NCI-H446 treated with DMSO at 0.1 percent for 48 hours (cell line): ENCODE measurements at places on chromosomes 5 and 9.

DNA sequence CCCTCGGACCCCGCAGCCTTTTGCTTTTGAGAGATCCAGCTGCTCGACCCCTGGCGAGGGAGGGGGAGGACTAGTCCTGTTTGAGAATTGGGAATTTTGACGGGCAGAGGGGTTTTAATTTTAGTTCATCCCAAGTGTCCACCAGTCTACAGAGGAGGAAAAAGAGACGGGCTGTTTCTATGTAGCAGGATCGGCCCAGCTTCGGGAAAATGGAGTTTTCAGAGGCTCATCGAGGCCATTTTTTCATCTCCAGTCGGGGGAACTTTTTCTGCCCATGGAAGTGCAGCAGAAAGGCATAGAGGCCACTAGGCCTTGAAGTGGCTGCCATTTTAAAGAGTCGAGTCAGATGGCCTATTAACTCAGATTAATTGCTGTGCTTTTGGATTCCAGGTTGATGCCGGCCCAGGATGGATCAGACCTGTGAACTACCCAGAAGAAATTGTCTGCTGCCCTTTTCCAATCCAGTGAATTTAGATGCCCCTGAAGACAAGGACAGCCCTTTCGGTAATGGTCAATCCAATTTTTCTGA lies 1.2 kb downstream of the NSD1 start:
- DNase-seq, result no peak

- no peak for DNase-seq
Measured at GRCh38 chr5:9545992-9546851, at the start of gene SEMA5A. TSS of gene SEMA5A (minus strand) at chr5:9546075. CDS start at chr5:9379946, 166,129 bp downstream.

- no peak for DNase-seq
Measured at GRCh38 chr5:173903396-173904140, 15.4 kb downstream of the CPEB4 start.

GRCh38 chr5:171667341-171668096 lies 118.1 kb upstream of the SMIM23 start:
- DNase-seq, result no peak

DNA sequence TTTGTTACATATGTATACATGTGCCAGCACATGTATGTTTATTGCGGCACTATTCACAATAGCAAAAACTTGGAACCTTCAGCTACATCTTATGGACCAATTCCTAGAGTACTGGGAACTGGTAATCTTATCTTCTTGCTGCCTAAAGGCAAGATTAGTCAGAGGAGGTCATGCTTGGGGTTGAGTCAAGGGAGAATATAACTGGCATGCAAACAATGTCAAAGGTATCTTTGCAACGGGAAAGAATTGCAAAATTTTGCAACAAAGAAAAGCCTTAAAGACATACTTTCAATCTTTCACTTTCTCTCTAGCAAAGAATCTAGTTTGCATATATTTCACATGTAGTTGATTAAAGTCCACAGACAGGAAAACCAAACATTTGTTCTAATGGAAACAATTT lies 145.2 kb downstream of the EDIL3 start:
- DNase-seq, result no peak

DNA sequence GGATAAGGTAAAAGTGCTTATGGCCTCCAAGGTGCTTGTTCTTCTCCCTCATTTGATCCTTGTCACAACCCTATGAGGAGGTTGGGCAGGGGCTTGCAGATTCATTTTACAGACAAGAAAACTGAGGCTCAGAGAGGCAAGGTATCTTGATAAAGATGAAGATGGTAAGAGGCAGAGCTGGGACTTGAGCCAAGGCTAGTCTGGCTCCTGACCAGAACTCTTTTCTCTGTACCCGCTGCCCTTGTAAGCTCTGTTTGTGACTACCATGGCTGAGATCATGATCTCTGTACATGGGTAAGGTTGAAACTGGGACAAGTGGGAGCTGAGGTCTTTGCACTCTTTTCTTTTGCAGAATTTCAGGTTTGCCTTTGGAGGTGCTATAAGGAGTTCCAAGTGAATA lies 33.6 kb downstream of the SEC61B start:
- DNase-seq, result no peak

GRCh38 chr5:131524431-131524830 lies 110.6 kb downstream of the RAPGEF6 start:
- DNase-seq, result no peak

GRCh38 chr9:91515074-91515687 lies 91.5 kb upstream of the NFIL3 start:
- no peak for DNase-seq

DNA sequence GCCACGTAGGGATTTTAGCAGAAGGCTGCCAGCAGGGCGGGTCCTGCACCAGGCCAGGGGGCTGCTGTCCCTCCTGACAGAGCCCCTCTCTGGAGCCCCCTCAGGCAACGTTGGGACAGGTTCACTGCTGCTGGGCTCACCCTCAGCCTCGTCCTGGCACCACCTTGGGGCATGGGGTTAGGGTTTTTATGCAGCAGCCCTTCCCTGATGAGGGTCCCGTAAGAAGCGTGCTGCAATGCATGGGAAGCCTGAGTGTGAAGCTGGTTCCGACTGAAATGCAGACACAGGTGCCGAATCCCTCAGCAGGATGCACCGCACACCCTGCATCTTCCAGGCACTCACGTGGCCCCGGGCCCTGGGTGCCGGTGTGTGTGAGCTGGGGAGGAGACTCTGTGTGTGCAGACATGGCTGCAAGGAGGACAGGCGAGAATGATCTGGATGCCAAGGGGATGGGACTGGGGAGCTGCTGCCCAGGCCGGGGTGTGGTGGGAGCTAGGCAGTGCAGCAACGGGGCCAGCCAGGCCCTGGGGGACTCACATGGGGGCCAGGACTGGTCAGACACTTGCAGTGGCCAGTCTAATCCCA lies 27.1 kb downstream of the ZDHHC11B start:
- no peak for DNase-seq

DNA sequence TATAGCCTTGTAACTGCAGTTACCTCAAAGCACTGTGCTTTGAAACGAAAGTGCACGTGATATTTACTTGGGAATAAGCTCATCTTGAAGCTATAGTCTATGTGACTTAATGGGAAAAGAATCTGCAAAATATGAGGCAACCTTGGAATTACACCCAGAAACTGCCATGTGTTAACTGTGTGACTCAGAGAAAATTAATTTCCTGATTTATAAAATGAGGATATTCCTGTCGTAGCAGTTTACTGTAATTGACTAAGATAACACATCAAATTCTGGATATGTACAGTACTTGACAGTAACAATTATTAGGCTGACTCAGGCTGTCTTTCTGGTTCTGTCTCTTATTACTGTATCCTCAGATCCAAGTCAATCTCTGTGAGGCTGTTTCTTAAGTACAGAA lies 1079.9 kb upstream of the ACO1 start:
- peak; percentile 67 for DNase-seq

GRCh38 chr5:95895771-95896170 lies 65.9 kb downstream of the ELL2 start:
- no peak for DNase-seq

GRCh38 chr5:96876292-96876850 lies at the start of gene ERAP2:
TSS of gene ERAP2 (plus strand) at chr5:96876500. CDS start at chr5:96879686, 3,186 bp downstream.
- no peak for DNase-seq

- DNase-seq, result no peak
Measured at GRCh38 chr9:4905135-4905490, 80.0 kb upstream of the JAK2 start.

DNA sequence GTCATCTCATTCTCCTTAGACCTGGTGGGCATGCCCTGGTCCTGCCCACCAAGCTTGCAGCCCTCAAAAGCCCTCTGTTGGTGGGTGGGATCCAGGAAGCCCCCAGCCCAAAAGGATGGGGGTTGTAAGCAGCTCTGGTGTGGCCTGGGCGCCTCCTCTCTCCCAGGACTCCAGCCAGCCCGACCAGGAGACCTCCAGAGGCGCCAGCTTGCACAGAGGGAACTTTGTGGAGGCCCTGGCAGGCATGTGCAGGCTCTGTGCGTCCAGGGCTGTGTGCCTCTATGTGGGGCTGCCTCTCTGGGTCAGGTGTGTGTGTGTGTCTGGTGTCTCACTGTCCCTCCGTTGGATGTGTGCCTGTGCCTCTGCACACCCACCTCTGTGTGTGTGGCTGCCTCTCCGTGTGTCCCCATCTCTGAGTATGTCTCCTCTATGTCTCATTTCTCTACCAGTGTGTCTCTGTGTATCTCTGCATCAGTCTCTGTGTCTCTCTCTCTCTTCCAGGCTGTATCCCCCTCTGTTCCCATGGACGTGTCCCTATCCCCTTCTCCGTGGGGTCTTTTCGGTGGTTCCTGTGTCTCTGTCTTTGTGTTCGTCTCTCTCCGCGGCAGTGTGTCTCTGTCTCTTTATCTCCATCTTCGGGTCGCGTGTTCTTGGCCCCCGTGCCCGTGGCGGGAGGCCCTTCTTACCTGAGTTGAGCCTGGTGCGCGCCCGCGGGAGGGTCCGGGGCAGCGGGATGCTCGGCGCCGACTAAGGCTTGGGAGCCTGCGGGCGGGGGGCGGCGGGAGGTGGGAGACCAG lies 501 bp downstream of the ENHO start:
- no peak for DNase-seq

DNA sequence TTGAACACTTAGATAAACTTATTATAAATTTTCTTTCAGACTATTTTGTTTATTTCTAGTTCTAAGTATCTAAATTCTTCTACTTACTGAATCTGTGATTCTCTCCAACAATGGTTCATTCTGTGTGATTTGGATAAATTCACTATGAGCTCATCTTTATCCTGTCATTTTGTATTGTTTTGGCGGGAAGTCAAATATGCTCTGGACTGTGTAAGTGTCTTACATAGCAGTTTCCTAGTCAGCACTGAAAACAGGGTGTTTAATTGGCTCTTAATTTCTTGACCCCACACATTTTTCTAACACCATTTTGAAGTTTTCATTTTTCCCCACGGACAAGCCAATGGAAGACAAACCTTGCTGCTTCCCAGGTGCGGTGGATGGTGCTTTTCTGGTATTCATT lies 207.0 kb upstream of the ACO1 start:
- peak; percentile 47 for DNase-seq

- DNase-seq, result no peak
Measured at GRCh38 chr5:20262896-20263295, 274.9 kb upstream of the CDH18 start.

GRCh38 chr5:135386886-135387628 lies 12.0 kb downstream of the MACROH2A1 start:
- DNase-seq, result no peak

DNA sequence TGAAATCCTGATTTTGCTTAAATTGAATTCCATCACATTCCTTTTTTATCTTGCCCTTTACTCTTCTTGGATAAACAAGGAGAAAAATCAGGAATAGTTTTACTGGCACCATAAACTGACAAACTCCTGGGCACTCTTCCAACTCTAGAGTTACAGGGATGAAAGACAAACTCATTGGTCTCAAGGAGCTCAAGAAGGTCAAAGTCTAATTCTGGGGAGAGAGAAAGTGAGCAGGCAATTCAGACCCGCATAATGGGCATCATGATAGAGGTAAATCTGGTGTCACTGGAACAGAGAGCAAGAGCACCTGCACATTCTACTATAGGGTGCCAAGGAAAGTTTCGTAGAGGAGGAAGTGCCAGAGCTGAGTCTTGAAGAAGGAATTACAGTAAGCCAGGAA lies 64.8 kb downstream of the GRIN3A start:
- no peak for DNase-seq

- DNase-seq, result no peak
Measured at GRCh38 chr5:107466233-107466769, 204.4 kb downstream of the EFNA5 start.

GRCh38 chr5:10471677-10472076 lies 30.0 kb downstream of the ROPN1L start:
- no peak for DNase-seq

DNA sequence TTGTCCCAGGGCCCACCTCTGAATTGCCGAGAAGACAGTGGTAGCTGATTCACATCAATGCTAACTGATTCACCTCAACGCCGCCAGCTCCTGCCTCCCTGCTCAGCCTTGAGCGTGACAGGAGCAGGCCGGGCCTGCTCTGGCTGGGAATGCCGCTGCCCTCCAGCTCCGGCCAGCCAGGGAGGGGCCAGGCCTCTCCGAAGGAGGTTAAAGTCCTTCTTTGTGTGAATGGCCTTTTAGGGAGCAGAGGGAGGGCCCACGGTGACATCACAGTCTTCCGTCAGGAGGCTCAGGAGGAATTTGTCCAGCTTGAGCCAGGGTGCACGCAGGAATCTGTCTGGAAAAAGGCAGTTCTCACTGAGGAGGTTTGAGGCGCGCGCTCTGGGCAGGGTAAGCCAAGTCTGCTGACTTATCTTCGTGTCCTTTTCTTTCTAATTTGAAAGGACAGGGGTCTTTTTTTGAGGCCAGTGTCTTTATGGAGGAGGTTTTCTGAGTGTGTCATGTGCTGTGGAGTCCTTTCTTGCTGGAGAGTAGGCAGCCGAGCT lies 82.7 kb downstream of the C9orf152 start:
- DNase-seq, result no peak

GRCh38 chr5:116766470-116766947 lies 191.9 kb upstream of the SEMA6A start:
- peak; percentile 78 for DNase-seq

GRCh38 chr9:137273095-137273490 lies 4.4 kb upstream of the TOR4A start:
- no peak for DNase-seq

DNA sequence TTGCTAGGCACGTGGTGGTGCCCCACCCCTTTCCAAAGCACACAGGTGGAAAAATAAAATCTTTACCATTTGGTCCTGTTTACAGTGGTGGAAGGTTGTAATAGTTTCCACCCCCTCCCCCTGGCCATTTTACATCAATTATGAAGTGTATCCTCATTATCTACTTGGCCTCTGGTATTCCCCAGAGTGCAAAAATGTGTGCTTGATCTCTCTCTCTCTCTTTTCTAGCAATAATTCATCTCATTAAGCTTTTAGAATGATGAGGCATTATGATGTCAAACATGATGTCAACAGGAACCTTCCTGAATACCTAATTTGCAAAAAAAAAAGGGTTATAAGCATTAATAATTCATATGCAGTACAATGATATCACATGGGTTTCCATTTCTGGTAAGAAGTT lies 3.1 kb downstream of the PDE8B start:
- DNase-seq, result no peak

DNA sequence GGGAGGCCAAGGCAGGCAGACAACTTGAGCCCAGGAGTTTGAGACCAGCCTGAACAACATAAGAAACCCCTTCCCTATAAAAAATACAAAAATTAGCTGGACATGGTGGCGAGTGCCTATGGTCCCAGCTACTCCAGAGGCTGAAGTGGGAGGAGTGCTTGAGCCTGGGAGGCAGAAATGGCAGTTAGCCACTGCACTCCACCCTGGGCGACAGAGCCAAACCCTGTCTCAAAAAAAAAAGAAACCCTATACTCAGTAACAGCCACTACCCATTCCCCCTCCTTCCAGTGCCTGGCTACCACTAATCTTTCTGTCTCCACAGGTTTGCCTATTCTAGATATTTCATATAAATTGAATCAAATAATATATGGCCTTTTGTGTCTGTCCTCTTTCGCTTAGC lies 14.3 kb upstream of the SIL1 start:
- DNase-seq, result no peak

DNA sequence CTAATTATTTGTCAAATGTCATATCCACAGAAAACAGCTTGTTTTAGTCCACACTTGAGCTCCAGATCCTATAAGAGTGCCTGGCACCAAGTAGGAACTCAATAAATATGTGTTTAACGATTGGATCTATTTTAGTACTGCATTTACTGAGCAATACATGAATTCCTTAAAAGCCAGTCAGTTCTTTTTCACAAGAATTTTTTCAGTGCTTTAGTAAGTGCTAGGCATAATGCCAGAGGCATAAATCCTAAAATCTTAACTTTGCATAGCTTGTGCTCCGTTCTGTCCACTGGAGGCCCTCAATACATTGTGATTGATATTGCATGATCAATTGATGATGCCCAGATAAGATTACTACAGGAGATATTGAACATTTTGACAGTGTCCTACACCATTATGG lies 67.3 kb upstream of the PCSK5 start:
- no peak for DNase-seq
